ENCODE measurements at places on chromosomes 12 and 14.

DNA sequence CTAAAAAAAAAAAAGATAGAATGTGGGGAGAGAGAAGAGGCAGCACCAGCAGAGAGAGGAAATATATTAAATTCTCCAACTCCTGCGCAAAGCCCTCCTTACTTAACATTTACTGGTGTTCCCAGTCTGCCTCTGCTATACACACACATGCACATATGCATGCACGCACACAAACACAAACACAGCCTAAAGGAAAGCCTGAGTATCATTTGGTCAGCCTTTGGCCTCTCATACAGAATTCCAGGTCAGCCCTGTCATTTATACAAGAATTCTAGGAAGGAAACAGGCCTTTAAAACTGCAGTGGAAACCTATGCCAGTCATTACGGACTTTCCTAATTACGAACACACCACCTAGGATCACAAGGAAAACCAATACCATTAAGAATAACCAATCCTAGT, 269.4 kb downstream of the ITPR2 start:
- DNase-seq, result no peak

- no peak for DNase-seq
Measured at GRCh38 chr14:92832137-92832700, 38.1 kb downstream of the GOLGA5 start.

DNA sequence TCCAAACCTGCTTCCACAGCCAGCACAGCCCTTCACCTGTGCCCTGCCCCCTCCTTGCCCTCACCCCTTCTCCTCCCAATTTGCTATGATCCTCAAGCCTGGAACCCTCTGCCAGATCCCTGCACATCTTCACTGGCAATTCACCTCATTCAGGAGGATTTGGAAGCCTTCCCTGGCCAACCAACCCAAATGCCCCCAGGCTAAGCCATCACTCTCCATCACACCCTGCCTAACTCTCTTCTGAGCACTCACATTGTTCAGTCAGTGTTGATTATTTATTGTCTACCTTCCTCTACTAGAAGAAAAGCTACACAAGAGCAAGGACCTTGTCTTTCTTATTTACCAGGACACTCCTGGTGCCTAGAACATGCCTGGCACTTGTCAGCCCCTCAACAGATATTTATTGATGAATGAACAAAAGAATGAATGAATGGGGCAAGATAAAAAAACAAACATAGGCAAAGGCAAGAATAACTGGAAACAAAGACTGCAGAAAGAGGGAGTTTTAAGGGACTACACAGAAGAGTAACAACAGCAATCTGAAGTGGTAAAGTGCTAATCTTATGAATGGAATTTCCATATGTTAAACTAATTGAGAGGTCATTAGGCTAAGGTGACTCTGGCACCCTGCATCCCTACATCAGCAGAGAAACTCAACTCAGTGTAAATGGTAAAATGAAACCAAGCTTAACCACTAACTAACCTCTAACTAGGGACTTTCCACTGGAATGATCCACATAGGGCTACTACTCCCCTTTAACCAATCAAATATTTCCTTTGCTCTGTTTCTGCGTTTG, 33.4 kb downstream of the TMTC1 start:
- DNase-seq, result no peak

- DNase-seq, result no peak
Measured at GRCh38 chr14:81519200-81520011, 14.2 kb downstream of the SEL1L start.

DNA sequence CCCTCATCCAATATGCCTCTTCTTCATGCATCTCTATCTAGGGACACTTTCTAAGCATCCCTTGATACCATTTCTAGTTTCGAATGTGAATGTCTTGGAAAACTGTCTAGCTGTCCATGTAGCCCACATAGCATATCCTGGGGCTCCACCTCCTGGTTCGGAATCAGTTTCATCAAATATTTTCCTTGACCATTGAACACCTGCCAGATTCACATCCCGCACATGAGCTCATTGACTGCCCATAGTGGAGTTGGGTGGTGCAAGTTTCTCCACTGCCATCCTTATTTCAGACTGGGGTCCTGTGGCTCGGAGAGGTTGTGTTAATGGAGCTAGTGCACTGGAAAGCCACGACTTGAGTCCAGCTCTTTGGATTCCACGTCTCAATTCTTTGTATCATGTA, 58.6 kb upstream of the TMEM263 start:
- peak; percentile 39 for DNase-seq

DNA sequence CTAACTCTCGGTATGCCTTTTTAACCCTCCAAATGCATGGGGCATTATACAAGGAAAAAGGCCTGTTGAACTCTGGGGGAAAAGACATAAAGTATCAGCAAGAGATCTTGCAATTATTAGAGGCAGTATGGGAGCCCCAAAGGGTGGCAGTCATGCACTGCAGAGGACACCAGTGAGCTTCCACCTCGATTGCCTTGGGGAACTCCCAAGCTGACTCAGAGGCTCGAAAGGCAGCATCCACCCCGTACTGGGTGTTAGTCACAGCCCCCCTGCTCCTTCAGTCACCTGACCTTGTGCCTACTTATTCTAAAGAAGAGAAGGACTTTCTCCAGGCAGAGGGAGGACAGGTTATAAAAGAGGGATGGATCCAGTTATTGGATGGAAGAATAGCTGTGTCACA, 781.4 kb upstream of the TMEM132C start:
- DNase-seq, result peak; percentile 96

GRCh38 chr12:94941440-94941862, 62.0 kb downstream of the NDUFA12 start:
- DNase-seq, result peak; percentile 83

DNA sequence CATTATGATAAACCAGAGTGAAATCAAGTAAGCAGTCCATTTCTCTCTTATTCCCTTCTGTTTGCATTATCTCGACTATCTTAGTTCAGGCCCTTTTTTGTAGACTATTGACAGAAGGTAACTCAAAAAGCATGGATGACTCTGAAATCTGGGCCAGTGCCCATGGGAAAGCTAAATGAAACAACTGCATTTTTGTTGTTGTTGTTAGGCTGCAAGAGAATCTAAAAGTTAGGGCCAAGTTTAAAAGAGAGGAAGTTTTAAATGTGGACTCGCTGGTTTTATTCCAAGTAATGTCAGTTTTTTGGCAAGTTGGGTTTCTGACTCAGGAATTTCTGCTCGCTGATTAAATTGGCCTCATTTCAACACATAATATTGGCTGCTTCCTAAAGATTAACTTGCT, 201.1 kb downstream of the PIK3C2G start:
- peak; percentile 36 for DNase-seq

DNA sequence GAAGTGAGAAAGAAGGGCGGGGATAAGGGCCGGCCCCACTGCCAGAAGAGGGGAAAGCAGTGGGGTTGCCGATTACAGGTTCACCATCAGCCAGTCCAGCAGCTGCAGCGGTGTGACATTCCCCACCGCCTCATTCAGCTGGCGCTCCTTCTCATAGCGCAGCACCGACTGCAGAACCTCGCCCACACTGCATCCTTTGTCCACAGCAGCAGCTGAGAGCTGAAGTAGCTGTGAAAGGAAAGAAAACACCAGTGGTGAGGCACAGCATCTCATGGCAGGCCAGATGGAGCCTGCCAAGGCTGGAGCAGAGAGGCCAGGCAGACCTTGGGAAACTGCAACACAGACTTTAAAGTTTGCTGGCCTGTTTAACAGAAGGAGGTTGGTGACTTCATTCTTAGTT, 33.2 kb downstream of the AKAP3 start:
- DNase-seq, result no peak

- peak; percentile 50 for DNase-seq
Measured at GRCh38 chr14:72619111-72619571, 274.8 kb downstream of the DPF3 start.

DNA sequence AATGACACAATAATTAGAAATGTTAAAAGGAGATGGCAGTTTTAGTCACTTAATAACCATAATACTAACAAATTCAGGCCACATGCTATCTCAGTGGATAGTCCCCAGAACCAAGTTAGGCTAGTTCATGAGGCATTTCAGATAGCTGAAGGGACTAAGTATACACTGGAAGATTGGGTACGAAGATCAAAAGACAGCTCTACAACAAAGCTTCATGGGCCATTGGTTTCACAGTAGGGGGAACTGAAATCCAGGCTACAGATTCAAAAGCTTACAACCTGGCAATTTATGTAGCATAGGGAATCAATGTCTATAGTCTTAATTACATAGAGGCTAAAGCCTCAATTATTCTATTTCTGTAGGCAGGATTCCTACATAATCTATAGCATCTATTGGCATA, 343.0 kb downstream of the RGS6 start:
- no peak for DNase-seq

- peak; percentile 83 for DNase-seq
Measured at GRCh38 chr12:12428961-12429657, 72.2 kb downstream of the BORCS5 start.

DNA sequence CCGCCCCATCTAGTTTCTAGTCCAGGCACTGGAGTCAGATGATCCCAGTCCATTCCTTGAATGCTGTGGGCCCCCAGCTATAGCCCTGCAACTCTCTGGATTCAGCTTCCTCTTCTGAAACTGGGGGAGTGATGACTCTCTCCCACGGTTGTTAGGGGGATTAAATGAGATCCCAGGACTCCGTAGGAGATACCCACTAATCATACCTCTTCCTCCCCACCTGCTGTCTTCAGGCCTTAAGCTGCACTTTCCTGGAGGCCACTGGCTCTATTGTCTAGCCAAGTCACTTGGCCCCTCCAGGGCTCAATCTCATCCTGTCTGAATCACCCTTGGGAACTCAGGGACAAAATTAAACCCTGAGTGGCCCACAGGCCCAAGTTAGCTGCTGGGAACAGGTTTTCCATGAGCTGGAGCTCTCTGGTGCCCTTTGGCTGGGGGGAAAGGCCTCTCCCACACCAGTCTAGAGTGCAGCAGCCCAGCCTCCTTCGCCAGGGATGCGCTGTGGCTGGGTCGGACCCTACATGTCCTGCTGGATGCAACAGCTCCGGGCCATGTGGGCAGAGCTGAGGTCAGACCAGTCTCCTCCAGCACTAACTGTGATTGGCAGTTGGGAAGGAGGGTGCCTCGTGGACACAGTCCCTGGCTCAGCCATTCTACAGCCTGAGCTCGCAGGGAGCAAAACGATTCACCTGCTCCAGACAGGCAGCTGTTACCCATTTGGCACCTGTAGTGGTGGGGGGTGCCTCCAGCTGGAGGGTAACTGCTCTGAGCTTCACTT, 6.0 kb upstream of the ASB2 start:
- DNase-seq, result no peak

DNA sequence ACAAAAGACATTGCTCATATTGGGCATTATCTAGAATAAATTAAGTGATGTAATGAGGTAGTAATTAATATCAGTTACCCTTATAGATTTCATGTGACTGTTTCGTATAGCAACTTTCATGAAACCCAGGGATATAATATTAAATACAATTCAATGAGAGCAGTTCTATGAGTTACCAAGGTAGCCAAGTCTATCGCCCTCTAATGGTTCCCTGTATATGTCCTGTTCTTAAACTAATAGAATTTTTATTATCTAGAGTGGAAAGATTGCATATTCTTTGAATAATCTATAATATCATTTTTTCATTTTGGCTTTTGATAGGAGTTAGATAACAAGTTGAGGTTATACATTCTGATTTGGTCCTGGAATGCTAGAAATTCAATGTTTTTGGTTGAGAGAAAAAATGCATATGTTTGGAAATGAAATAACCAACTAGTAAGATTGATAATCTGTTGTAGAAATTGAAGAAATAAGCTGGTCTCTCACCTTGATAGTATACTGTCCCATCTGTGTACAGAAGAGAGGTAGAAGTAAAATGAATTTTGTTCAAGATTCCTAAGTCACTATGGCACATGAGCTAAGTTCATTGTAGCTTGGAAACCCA, 59.7 kb downstream of the SCFD1 start:
- DNase-seq, result peak; percentile 54

GRCh38 chr12:133156125-133156690, 25.1 kb upstream of the ZNF268 start:
- DNase-seq, result peak; percentile 4

DNA sequence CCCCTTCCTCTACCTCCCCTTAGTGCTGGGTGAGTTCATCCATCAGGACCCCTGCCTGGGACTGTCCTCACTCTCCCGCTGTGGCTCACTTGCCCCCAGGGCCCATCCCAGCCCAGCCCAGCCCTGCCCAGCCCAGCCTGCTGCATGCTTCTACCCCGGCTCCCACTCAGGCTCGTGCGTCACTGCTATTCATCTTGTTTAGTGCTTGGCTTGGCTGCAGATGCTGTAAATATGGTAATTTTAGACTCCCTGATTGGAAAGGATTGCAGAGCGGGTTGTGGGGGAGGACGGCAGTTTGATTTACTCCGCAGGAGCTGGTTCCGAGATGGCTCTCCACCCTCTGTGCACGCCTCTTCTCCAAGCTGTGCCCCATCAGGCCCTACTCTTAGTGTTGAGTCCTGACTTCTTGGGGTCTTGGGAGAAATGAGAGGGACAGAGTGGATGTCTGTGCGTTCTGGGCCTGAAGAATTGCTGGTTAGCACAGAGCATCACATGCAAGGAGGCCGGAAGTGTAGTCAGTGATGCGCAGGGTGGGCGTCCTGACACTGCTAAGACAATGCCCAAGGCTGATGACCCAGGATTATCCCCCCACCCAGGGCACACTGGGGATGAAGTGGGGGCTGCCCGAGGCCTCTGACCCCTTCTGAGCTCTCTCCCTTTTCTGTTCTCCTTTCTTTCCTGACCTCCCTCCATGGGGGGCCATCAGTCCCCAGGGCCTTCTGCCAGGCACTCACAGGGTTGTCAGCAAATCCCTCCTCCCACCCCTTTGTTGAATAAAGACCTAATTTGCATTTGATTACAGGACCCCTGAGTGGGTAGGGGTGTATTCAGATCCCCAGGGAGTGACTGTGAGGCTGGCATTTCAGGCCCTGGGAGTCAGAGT, 244.4 kb downstream of the ZFP36L1 start:
- DNase-seq, result peak; percentile 98

DNA sequence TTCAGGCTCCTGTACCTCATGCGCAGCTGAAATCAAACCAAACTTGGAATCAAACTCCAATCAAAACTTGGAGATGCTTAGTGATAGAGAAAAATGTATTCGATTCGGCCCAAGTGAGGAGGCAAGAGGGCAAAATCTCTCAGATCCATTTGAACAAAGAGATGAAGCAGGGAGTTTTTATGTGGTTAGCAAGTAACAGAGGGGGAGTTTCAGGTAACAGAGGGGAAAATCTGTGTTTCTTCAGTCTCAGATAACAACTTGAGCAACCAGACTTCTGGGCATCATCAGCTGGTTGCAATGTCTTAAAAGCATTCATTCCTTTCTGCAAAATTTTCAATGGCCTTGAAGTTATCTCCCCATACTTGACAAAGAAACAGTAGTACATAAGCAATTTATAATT, 245.1 kb upstream of the AVPR1A start:
- no peak for DNase-seq

- no peak for DNase-seq
Measured at GRCh38 chr12:114443607-114444421, 37.9 kb upstream of the TBX5 start.

- peak; percentile 56 for DNase-seq
Measured at GRCh38 chr12:124862768-124863415, 772 bp downstream of the SCARB1 start.
